Effector memory CD8-positive, alpha-beta T cell (primary cell): ENCODE measurements at places on chromosomes 3 and 15.

GRCh38 chr3:186534113-186534669 lies 10.0 kb downstream of the CRYGS start:
- peak; percentile 32 for DNase-seq

- DNase-seq = peak; percentile 2
These were observed 727 bp downstream of the NSMCE3 start for GRCh38 chr15:29268706-29269484.

GRCh38 chr15:58420579-58421043 lies 11.2 kb upstream of the LIPC start:
- DNase-seq = no peak

DNA sequence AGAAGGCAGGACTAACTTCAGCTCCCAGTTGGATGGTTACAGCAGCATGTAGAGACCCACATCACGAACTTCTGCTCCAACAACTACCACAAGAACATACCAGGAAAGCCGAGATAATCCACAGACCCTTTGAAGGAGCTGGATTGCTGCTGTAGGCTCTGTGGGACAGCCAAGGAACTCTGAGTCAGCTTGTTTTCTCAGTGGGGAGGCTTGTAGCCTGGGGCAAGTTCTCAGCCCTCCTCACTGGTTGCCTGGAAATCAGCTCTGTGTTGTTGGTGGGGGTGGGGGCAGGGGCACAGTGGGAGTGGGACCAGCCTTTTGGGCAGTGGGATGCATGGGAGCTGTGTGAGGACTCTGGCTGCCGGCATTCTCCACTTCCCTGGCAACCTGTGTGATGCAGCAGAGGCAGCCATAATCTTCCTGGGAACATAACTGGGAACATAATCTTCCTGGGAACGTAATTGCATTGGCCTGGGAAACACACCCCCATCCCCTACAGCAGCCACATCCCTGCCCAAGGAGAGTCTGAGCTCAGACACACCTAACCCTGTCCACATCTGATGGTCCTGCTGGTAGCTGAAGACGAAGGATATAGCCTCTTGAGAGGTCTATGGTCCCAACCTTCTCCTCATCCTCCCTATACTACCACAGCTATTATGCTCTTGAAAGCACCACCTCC lies 153.1 kb downstream of the PEAK1 start:
- DNase-seq = no peak

DNA sequence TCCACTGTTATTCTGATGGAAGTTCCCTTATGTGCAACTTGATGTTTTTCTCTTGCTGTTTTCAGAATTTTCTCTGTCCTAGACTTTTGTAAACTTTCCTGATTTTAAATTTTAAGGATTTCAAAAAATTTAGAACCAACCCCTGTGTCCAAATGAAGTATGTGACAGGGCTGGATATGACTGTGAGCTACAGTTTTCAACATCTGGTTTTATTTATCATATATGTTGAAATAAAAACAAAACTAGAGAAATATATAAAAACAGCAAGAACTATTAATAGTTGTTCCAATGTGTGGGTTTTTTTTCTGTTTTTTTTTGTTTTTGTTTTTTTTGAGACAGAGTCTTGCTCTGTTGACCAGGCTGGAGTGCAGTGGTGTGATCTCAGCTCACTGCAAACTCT lies 47.4 kb upstream of the PSMD6 start:
- no peak for DNase-seq

DNA sequence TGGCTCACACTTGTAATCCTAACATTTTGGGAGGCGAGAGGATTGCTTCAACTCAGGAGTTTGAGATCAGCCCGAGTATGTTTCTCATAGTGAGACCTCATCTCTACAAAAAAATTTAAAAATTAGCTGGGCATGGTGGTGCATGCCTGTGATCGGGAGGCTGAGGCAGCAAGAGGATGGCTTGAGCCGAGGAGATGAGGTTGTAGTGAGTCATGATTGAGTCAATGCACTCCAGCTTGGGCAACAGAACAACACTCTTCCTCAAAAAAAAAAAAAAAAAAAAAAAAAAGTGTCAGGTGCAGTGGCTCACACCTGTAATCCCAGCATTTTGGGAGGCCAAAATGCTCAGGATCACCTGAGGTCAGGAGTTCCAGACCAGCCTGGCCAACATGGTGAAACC lies 2.4 kb downstream of the RPL39L start:
- no peak for DNase-seq

DNA sequence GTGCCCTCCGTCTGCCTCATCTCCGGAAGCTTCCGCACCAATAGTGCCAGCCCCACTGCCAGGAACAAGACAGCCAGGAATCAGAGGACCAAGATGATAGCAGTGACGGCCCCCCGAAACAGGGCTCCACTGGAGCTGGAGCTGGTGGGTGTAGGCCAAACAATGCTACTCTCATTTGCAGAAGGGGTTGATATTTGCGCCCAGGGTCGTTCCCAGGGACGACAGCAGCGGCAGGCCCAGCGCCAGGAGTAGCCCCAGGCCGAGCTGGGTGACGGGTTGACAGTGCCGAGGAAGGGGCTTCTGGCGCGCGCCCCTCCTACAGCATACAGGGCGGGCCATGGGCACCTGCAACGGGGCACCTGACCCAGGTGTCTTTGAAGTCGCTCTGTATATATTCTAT lies 301.4 kb downstream of the CNTN6 start:
- DNase-seq = no peak

DNA sequence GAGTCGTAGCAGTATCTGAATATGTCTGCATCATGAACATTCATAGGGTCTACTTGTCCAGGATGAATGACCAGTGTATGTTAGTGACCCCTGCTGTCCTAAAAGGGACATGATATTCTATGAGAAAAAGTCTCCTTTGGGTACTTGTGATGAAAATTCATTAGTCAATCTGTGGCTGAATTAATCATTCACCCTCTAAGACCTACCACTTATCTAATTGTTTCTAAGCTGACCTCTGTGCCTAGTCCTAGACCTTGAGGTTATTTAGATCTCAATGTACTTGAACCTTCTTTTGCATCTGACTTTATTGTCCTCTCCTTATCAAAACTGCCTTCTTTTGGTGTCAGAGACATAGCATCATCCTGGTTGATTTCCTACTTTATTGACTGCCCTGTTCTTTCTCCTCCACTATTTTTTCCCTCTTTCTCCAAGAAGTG lies 799.3 kb downstream of the DIPK2A start:
- no peak for DNase-seq

GRCh38 chr15:41031232-41032078 lies 78.2 kb downstream of the CHAC1 start:
- DNase-seq = no peak

DNA sequence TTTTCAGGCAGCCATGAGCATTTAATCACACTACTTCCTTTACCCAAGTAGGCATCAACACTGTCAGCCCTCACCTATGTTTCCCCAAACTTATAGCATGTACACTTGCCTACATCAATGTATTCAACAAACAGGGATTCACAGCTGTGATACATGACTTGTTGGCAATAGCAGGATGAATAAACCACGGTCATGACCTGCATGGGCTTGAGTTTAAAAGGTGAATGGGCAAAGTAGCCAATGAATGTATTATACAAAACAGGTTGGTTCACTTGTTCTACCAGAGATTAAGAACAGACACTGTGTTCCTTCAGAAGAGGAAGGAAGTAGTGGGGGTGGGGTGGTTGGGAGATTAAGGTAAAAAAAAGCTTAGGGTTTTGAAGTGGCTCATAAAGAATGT lies 861.9 kb upstream of the SEMA6D start:
- no peak for DNase-seq

DNA sequence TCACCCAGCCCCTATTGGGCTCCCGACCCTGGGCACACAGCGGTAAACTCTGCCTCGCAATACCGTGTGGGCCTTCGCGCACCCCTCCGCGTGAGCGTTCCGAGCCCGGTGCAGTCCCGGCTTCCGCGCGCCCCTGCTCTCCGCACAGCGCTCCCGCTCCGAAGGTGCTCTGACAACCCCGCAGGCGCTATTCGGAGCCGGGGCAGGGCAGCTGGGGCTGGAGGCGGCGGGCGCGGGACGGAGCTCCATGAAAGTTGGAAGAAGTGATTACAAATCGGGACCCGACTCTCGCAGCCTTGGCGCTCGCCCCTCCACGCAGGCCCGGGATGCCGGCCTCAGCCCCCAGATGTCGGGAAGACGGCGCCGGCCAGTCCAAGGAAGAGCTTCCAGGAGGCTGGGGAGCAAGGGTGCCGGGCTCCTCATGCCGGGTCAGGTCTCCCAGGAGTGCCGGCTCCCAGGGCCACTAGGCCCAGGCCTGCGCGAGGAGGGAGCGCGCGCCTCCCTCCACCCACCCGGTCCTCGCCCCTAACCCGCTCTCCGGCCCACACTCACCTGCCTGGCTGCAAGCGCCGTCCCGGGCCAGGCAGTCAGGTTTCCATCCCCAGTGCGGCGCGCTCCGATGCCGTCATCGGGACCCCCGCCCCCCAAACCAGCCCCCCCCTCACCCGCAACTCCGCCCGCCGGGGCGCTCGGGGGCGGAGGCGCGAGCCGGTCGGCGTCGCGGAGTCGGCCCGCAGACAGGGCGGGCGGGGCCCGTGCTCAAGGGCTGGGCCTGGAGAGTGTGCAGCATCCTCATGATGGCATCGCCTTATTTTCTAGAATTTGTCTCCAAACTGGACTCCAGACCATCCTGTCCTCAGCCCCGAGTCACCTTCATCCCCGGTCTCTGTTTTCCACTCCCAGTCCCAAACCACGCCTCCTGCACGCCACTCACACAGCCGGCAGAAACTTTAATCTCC lies at the start of gene KIF7:
KIF7 (minus strand) TSS at position 621 of the 959 bp plus-strand sequence. CDS start 2,537 bp downstream, outside the sequence.
- no peak for DNase-seq

- no peak for DNase-seq
These were observed 77.4 kb downstream of the SNRK start for GRCh38 chr3:43363621-43364266.

GRCh38 chr15:38017721-38018120 lies 83.3 kb downstream of the TMCO5A start:
- DNase-seq = no peak

DNA sequence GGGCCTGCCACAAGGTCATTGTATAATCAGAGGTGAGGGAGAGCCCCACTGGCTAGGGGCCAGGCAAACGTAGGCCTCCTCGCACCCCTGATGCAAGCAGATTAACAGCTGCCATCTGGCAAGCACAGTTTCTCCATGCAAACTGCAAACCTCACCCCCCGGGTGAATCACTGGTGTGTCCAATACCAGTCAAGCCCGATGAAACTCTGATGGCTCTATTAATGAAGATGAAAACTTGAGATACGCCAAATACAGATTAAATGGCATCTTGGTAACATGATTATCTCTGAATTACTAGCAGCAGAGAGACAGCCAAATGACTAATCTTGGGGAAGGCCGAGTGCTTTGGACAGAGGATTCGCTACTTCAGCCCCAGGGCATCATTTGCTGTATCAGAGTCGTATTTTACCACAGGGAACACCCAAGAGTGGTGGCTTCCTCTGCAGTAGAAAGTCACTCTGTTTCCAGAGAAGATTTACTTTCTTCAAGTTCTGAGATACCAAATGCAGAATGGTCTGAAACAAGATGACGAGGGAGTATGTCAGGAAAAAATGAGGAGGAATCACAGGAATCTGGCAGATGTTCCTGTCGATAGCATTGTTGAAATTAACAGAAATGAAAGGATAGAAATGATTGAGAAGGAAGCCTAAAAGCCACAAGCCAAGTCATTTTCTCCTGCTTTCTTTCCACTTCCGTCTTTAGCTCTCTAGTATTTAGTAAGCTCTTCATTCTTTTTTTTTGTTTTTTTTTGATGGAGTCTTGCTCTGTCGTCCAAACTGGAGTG lies 96.2 kb upstream of the NR2F2 start:
- no peak for DNase-seq

DNA sequence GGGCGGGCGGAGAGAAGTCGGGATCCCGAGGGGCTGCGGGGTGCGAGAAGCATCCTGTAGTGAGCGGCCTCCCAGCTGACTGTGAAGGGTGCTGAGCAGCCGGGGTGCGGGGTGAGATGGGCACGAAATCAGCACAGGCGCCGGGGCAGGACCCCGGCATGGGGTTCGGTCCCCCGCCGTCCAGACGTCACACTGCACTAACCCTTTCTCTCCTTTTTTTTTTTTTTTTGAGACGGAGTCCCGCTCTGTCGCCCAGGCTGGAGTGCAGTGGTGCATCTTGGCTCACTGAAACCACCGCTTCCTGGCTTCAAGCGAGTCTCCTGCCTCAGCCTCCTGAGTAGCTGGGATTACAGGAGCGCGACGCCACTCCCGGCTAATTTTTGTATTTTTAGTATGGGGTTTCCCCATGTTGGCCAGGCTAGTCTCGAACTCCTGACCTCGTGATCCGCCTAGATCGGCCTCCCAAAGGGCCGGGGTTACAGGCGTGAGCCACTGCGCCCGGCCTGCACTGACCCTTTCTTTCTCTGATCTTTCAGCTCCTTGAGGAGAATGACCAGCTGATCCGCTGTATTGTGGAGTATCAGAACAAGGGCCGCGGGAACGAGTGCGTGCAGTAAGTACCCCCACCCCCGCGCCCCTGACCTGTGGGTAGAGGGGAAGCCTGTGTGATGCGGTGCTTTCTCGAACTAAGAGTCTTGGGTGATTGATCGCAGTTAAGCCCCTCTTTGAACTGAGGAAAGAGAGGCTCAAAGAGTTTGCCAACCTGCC lies 513 bp downstream of the SS18L2 start:
- DNase-seq = no peak

DNA sequence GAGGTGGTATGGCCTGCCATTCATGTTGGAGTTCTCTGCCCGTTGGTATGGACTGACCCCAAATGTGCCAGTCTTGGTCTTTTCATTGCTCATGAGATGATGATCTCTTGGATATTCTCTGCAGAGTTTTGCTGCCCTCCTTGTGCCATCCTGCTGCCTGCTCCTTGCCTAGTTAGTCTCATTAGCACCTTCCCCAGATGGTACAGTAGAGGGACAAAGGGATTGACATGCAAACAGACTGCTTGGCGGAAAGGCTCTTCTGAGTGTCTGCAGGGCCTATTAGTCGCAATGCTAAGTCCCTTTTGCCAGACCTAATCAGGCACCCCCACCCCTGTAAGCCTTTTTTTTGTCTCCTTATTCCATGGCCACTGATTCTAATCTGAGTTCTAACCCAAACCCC lies 90.6 kb downstream of the ARNT2 start:
- DNase-seq = no peak
